GM12891 (cell line): ENCODE measurements at places on chromosomes 7 and 10.

DNA sequence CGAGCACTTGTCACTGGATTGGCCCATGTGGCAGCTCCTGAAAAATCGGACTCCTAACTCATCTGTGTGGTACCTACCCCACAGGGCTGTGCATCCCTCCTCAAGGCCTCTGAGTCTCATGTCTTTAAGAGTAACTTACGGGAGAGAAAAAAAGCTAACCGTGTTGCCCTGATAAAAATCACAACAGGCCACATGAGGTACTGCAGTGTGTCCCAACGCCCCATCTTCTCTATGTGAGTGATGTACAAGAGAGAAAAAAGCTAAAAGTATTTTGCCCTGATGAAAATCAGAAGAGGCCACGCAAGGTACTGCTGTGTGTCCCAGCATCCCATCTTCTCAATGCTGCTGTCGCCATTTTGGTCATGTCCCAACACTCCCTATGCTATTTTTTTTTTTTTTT, 41.2 kb upstream of the ADRB1 start:
- no peak for DNase-seq

DNA sequence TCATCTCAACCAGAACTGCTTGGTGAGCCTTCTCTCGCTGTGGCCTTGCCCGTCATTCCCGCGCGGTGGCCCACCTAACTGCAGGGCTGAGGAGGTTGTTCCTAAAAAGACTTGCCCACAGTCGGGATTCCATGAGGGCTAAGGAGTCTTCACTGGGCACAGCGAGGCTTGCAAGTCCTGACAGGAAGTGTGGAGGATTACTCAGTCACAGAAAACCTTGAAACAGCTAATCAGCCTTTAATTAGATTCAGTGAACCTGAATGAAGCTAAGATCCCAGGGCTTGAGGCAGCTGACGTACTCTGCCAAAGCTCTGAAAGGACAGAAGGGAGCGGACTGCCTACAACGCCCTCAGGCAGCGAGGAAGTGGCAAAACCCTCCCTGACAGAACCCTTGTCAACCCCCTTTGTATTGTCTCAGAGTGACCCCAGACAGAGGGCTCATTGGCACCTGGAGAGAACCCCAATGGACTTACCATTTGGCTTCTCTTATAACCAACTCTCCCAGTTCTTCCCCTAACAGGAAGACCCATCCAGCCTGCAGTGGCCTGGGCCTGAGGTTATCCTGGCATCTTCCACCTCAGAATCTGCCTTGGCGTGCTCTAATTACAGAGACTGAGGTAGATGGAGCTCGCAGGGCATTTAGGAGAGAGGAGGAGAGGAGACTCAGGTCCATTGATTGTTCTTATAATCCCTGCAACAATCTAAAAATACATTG, 2.5 kb upstream of the LAMB4 start:
- DNase-seq, result no peak

GRCh38 chr10:8539056-8539455, 484.6 kb downstream of the GATA3 start:
- no peak for DNase-seq

- no peak for DNase-seq
These were observed 5.7 kb downstream of the SEMA3A start for GRCh38 chr7:84188786-84189405.

DNA sequence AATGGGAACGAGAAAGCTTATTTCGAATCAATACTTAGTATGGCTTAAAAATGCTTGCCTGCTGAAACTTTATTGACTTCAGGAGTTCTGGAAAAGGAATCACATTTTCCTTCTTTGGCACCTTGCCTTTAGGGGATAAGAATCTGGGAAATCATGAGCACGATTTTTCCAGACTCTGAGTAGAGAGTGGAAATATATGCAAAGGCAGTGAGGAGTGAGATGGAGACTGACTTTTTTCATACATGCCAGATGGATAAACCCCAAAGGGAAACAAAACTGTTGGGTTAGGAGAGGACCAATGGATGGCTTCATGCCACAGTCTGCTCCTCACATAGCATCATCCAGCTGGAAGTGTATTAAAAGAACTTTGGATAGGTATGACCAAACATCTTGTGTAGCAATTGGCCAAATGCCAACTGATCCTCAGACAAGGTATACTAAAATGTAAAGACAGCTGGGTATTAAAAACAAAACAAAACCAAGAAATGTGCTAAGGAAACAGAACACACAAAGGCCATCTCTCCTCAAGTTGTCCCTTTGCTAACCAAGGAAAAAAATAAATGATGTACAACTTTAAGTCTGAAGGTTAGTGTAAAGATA, 1.7 kb downstream of the COL28A1 start:
- no peak for DNase-seq

DNA sequence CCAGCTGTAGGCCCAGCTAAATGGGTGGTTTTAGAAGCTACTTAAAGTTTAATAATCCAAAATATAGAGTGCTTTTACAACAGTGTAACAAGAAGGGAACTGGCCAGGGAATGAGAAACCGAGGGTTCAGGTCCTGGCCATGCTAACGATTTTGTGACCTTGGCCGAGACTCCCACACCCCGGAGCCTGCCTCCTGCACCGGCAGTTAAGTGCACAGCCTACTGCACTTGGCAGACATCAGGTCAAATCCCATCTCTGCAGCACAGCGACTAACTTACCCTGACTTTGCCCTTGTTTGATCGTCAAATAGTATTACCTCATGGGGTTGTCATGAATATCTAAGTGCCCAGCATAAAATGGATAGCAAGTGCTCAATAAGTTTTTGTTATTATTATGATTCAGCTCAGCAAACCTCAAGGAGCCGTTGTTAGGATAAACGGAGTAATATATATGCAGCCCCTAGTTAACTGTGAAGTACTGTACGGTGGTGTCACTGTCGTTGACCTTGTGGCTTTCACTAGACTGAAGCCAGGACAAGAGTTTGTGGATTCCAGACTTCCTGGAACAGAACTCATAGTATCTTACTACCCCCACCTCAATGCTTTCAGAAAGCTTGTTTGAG, 35.5 kb downstream of the LYZL1 start:
- no peak for DNase-seq

GRCh38 chr7:155715111-155715805, 70.8 kb downstream of the RBM33 start:
- DNase-seq, result no peak
